Spinal cord (tissue), 10 donors: ENCODE measurements at places on chromosomes 1 and 21. TPM values are rescaled to one million over a fixed set of nuclear protein-coding genes. Genes with fewer than 3 reads are reported as not detected.

The PAPPA2 gene
- total RNA-seq, result 1.8 TPM

The GBP1 gene
- total RNA-seq, result 10.3 TPM

The DPT gene
- total RNA-seq, result 14.4 TPM

The CFHR3 gene
- total RNA-seq, result 0.72 TPM

The RAB7B gene
- 6.1 TPM for total RNA-seq

The PRAMEF14 gene
- not detected for total RNA-seq

The RNU1-1 gene
- 4,182 TPM for total RNA-seq
